ENCODE measurements at places on chromosomes 6 and 20.

- peak; percentile 57 for DNase-seq
These were observed 587 bp downstream of the IP6K3 start for GRCh38 chr6:33746036-33746600.

GRCh38 chr20:34369265-34369664 lies 6.2 kb downstream of the ITCH start:
- DNase-seq: no peak

- no peak for DNase-seq
These were observed 193.1 kb downstream of the ATXN1 start for GRCh38 chr6:16568128-16568527.

GRCh38 chr20:63316502-63316921 lies 23.5 kb downstream of the COL20A1 start:
- DNase-seq: no peak

- no peak for DNase-seq
These were observed 83.6 kb upstream of the RBM24 start for GRCh38 chr6:17197607-17198006.

- no peak for DNase-seq
These were observed 144.8 kb downstream of the TTLL2 start for GRCh38 chr6:167469672-167470071.

DNA sequence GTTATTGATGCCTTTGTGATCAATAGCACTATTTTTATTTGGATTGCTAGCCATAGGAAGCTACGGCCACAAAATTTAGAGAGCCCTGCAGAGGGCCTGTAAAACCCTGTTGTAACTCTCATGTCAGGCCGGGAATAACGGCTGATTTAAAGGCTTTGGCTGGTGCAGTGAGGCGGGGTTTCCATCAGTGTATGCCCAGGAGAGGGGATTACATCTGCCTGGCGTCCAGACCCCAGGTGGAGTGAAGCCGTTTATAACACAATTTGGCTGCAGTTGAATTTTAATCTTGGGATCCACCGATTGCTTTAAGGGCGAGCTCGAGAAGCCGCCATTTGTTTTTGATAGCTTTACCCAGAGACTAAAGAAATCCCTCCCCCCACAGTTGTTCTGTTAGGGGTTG lies 29.1 kb upstream of the APCDD1L start:
- peak; percentile 31 for DNase-seq

Measured in neural progenitor cell (in vitro differentiated cells).